ENCODE measurements at places on chromosomes 1 and 21. TPM values are rescaled to one million over a fixed set of nuclear protein-coding genes. Genes with fewer than 3 reads are reported as not detected.

GRCh38 chr1:86197206-86197855 lies 40.8 kb upstream of the COL24A1 start:
- no peak for DNase-seq
- H3K4me3 ChIP-seq: no peak overlapping the region
- H3K27me3 ChIP-seq: no peaks in the 10 kb centered on the region
- no peak overlapping the region for H3K27ac ChIP-seq
- H3K4me1 ChIP-seq: no peaks in the 10 kb centered on the region

DNA sequence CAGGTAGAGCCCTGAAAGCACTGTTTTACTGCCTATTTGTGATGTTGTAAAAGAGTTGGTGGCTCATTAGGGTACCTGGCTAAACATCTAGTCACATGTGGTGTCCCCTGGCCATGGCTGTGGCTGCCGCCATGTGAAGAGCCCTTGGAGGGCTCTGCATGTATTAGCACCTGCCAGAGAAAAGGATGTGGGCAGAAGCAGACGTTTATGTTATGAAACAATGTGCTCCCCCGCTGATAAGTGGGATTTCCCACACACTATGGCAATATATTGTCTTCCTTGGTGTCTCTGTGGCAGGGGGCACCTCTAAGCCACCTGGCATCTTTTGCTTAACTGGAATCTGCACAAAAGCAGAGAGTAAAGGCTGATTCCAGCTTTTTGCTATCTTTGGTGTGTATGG lies 9.6 kb downstream of the TENT5C start:
- H3K27me3 ChIP-seq: no peaks in the 10 kb centered on the region
- H3K4me1 ChIP-seq: peaks cover 13% of the 10 kb centered on the region
- H3K36me3 ChIP-seq: no peaks in the 10 kb centered on the region
- no peak overlapping the region for H3K4me3 ChIP-seq
- no peak for DNase-seq

DNA sequence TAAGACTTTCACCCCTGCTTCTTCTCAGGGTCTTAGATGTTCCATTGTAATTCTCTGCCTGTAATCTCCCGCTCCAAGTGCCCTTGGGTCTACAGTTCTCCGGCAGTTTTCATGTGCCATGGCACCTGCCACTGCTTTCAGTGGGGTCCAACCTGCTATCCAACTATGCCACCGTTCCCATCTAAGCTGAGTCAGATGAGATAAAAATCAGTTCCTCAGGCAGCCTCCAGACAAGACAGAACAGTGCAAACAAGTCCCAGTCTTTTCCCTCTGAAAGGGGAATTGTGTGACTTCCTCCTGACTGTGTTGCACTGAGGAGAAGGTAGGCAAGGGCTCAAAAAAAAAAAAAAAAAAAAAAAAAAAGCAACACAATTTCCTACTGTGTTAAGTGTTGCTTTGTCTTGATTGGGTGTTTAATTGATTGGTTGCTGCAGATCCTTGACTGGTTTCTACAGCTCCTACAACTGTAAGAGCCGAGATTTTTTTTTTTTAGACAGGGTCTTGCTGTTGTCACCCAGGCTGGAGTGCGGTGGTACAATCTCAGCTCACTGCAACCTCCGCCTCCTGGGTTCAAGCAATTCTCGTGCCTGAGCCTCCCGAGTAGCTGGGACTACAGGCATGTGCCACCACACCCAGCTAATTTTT lies 50.7 kb downstream of the EBNA1BP2 start:
- H3K4me1 ChIP-seq: no peaks in the 10 kb centered on the region
- H3K27ac ChIP-seq: no peak overlapping the region
- H3K36me3 ChIP-seq: no peaks in the 10 kb centered on the region
- no peak for DNase-seq
- H3K27me3 ChIP-seq: no peaks in the 10 kb centered on the region

GRCh38 chr1:218332416-218332815 lies 12.7 kb upstream of the TGFB2 start:
- DNase-seq: no peak
- no peak overlapping the region for H3K27ac ChIP-seq
- peaks cover 3% of the 10 kb centered on the region for H3K36me3 ChIP-seq

DNA sequence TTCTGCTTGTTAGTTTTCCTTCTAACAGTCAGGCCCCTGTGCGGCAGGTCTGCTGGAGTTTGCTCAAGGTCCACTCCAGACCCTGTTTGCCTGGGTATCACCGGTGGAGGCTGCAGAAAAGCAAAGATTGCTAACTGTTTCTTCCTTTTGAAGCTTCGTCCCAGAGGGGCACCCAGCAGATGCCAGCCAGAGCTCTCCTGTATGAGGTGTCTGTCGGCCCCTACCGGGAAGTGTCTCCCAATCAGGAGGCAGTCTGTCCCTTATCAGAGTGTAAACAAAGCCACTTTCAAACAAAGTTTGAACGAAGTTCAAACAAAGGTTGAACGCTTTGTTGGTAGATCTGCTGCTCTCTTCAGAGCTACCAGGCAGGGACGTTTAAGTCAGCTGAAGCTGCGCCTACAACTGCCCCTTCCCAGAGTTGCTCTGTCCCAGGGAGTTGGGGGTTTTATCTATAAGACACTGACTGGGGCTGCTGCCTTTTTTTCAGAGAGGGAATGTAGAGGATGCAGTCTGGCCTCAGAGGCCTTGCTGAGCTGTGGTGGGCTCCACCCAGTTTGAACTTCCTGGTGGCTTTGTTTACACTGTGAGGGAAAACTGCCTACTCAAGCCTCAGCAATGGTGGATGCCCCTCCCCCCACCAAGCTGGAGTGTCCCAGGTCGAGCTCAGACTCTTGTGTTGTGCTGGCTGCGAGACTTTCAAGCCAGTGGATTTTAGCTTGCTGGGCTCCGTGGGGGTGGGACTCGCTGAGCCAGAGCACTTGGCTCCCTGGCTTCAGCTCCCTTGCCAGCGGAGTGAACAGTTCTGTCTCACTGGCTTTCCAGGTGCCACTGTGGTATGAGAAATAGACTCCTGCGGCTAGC lies 401.8 kb downstream of the SRGAP2C start:
- no peak for DNase-seq
- H3K27me3 ChIP-seq: no peaks in the 10 kb centered on the region
- no peak overlapping the region for H3K4me3 ChIP-seq

- peaks cover 15% of the 10 kb centered on the region for H3K36me3 ChIP-seq
- peaks cover 54% of the 10 kb centered on the region for H3K4me1 ChIP-seq
- DNase-seq: peak; percentile 57
- H3K4me3 ChIP-seq: no peak overlapping the region
- H3K27me3 ChIP-seq: no peaks in the 10 kb centered on the region
Observed at GRCh38 chr1:246647113-246647512, 77.1 kb upstream of the SCCPDH start.

- H3K27ac ChIP-seq: no peak overlapping the region
- H3K4me1 ChIP-seq: no peaks in the 10 kb centered on the region
- H3K4me3 ChIP-seq: no peak overlapping the region
- no peaks in the 10 kb centered on the region for H3K27me3 ChIP-seq
Observed at GRCh38 chr21:14645702-14646101, 99.6 kb upstream of the SAMSN1 start.

DNA sequence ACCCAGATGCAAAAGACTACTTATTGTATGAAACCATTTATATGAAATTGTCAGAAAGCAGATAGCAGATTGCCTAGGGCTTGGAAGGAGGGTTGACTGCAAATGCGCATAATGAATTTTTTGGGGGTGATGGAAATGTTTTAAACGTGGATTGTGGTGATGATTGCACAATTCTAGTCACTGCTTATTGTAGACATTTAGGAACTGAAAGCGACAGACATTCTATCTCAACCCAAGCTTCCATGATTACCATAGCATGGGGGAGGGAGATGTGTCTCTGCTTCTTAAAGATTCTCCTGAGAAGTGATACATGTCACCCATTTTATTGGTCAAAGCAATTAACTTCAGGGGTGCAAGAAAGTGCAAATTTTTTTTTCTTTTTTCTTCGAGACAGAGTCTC lies 2.8 kb upstream of the MTF2 start:
- H3K36me3 ChIP-seq: peaks cover 5% of the 10 kb centered on the region
- no peaks in the 10 kb centered on the region for H3K27me3 ChIP-seq
- peaks cover 16% of the 10 kb centered on the region for H3K4me1 ChIP-seq
- no peak overlapping the region for H3K4me3 ChIP-seq
- no peak overlapping the region for H3K27ac ChIP-seq

GRCh38 chr1:174841747-174842146 lies 158.0 kb upstream of the CACYBP start:
- no peak for DNase-seq
- H3K36me3 ChIP-seq: no peaks in the 10 kb centered on the region
- H3K27ac ChIP-seq: no peak overlapping the region
- no peaks in the 10 kb centered on the region for H3K4me1 ChIP-seq
- no peaks in the 10 kb centered on the region for H3K27me3 ChIP-seq

GRCh38 chr1:209651138-209651587 lies 1.1 kb downstream of the LAMB3 start:
- peak; percentile 38 for DNase-seq
- no peak overlapping the region for H3K4me3 ChIP-seq
- no peaks in the 10 kb centered on the region for H3K36me3 ChIP-seq
- no peaks in the 10 kb centered on the region for H3K4me1 ChIP-seq

GRCh38 chr1:204304067-204304466 lies 55.7 kb downstream of the PLEKHA6 start:
- no peaks in the 10 kb centered on the region for H3K36me3 ChIP-seq
- no peaks in the 10 kb centered on the region for H3K4me1 ChIP-seq
- no peak overlapping the region for H3K27ac ChIP-seq
- DNase-seq: no peak

DNA sequence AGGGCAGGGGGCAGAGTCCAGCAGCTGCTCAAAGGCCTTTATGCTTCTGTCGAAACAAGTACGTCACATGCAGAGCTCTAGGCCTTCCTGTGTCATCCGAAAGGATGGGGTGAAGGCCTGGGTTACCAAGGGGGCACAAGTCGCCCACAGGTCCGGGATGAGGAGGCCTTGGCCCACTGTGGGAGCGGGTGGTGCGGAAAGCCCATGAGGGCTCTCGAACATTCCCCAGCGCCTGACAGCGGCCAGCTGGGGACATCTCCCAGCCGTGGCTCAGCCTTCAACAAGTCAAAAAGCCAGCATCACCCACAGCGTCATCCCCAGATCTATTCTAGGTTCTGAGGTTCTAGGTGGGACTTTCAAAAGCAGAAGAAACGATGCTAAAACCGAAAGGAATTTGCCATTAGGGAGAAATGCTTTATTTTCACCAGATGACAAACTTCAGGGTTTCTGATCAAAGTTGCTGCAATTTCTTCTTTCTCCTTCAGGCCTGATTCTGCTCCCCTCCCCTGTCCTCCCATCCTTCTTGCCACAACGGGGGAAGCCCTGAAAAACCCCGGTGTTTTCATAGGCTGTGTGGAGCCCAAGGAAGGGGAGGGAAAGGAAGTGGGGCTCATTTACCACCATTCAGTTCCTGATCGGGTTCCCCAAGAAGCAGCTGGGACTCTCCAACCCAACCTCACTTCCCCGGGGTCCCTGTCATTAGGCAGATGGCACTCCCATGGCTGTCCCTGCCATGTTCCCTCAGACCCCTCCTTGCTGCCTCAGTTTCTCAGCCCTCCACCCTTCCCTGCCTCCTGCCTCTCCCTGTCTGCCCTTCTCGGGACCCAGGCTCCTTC lies 17.6 kb downstream of the GPR137B start:
- H3K27ac ChIP-seq: no peak overlapping the region
- H3K4me1 ChIP-seq: peaks cover 70% of the 10 kb centered on the region
- no peaks in the 10 kb centered on the region for H3K36me3 ChIP-seq

DNA sequence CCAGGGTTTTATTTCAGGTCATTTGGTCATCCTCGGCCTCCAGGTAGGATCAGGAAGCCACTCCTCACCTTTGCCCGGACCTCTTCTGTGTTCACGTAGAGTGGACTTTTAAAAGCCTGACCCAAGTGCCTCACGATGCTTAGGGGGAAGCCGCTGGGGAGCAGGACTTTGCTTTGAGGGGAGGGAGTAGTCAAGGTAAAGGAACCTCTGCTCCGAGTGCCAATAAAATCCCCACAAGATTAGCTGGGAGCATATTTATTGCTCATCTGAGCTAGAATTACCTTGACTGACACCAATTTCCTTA lies 603 bp upstream of the DHRS3 start:
- 0 out of 2 replicates have a peak, but pooled peaks cover 3% of the 10 kb centered on the region for H3K27me3 ChIP-seq
- peak overlapping the region; percentile 67 for H3K4me3 ChIP-seq
- no peak overlapping the region for H3K27ac ChIP-seq
- H3K36me3 ChIP-seq: no peaks in the 10 kb centered on the region
- H3K4me1 ChIP-seq: peaks cover 29% of the 10 kb centered on the region
- DNase-seq: no peak

DNA sequence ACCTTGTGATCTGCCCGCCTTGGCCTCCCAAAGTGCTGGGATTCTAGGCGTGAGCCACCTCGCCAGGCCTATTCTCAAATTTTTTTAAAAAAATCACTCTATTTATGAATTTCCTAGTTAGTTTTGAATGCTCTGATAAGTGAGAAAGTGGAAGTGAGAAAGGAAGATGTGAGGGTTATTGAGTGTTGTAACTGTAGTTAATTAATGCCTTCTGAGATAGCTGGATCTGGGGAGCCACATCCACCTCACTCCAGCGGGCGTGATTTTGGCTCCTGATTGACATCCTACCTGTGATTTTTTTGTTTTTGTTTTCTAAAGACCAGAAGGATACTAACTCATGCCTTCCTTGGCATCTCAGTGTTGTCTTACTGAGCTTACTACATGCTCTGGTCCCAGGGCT lies 65.6 kb downstream of the ST3GAL3 start:
- no peaks in the 10 kb centered on the region for H3K27me3 ChIP-seq
- H3K36me3 ChIP-seq: no peaks in the 10 kb centered on the region
- DNase-seq: no peak
- H3K27ac ChIP-seq: no peak overlapping the region
- H3K4me3 ChIP-seq: no peak overlapping the region

TIAM1 gene
- total RNA-seq: 1.6 TPM

LEFTY2 gene
- not detected for total RNA-seq

SAMSN1 gene
- total RNA-seq: not detected

AIM2 gene
- total RNA-seq: 1.7 TPM

SERTAD4 gene
- not detected for total RNA-seq

TPTE gene
- total RNA-seq: not detected

DDOST gene
- total RNA-seq: 161 TPM
